ENCODE measurements at places on chromosomes 12 and 14.

DNA sequence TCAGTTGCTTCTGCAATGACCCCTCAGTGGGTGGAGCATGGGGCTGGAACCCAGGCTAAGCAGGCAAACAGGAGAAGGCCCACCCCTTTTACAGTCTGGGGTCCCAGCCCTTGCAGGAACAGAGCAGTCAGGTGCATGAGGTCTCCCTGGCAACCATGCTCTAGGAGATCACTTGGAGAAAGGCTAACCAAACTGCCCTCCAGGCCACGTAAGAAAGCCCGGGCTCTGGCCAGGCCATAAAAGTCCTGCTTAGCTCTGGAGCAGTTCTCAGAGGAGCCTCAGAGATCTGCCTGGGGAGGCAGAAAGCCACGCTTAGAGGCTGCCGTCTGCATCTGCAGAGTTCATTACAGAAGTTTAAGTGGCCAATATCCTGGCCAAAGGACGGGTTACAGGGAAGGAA is 15.0 kb upstream of the TC2N start:
- DNase-seq: no peak

DNA sequence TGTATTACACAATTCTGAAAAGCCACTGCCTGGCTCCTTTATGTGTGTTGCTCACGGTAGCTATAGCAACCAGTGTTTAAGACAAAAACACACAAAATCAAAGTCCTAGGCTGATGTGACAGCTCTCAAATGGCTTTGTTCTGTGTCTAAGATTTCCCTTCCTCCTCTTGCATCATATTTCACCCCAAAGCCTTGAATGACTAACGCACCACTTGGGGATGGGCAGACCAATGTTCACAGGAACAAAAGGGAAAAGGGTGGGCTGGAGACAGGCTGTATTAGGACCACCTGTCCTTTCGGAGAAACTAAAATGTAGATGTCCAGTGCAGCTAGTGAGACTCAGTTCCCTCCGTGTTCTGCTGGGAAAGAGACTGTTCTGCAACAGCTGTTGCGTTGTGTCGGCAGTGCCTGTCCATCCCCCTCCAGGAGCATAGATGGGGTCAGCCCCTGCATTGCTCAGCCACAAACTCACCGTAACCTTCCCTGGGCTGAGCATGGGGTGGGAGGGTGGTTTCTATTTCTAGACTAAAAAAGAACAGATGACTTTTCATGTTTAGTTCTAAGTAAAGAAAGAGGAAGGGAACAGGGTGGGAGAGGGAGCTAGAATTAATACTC is 26.8 kb upstream of the DAAM1 start:
- no peak for DNase-seq

DNA sequence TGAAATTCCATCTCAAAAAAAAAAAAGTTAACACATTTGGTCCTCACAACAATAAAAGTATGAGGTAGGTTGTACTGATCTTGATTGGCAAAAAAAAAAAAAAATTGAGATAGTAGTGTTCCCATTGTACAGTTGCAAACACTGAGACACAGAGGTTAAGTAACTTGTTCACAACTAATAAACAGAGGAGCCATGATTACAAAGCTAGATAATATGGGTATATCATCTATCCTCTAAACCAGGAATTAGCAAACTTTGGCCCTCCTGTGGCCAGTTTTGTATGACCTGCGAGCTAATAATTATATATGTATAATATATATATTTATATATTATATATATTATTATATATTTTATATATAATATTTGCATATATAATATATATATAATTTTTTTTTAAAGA is 2.3 kb upstream of the PSME1 start:
- no peak for DNase-seq

DNA sequence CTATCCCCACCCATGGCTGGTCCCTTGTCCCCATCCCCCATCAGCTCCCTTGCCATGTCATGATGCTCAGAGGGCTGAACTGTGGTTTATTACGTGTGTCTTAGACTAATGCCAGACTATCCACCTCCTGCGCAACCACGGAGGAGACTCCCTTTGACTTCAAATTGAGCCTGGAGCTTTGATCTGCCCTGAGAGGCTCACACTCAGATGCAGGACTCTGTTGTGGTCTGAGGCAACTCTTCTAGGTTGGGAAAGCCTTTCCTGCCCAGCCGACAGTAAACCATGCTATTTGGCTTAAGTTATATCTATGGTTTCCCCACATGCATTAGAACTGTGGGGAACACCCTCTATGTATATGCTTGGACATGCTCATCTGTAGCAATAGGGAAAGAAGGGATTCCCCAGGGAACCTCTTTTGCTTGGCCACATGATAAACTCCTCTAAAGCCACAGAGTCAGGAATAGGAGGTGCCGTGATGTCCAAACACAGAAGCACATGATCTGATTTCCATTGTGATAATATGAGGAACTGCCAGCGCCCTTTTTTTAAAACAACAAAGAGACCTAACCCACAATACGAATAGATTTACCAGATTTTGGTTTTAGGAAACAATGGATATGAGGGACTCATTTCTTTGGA is 11.1 kb upstream of the LGALS3 start:
- DNase-seq: no peak

DNA sequence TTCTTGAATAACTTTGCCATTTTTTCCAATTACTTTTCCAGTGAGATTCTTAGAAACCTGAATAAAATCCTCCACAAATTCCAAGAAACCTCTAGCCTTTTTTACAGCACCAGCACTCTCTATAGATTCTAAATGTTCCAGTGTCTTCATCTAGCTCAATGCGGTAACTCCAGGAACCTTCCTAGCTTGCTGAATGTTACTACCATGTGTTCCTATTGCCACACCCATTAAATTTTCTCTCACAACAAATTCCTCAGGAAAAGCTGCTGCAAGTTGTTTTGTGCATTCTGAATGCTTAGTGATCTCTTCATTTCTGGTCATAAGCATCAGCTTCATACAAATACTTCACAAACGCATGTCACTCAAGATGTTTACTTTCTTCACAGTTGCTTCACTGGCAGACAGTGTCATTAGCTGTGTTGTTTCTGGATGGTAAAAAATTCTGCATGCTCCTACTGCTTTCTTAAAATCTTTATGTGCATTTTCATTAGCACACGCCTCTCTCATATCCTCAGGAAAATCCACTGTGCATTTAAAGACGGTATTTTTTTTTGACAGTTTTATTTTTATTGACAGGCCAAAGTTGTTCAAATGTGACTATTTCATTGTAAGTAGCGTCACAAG is 106.7 kb downstream of the PPHLN1 start:
- no peak for DNase-seq

- DNase-seq: no peak
These were observed 29.1 kb downstream of the MOK start for GRCh38 chr14:102275866-102276265.

GRCh38 chr12:126523891-126524290 is 1458.7 kb downstream of the AACS start:
- no peak for DNase-seq

- DNase-seq: no peak
These were observed 32.0 kb downstream of the RTL1 start for GRCh38 chr14:100871234-100872186.

GRCh38 chr14:58805057-58805456 is 167.3 kb downstream of the DACT1 start:
- DNase-seq: no peak

GRCh38 chr14:93085911-93086310 is 29.8 kb downstream of the ITPK1 start:
- no peak for DNase-seq

- no peak for DNase-seq
These were observed 22.9 kb upstream of the CALM1 start for GRCh38 chr14:90373887-90374286.

DNA sequence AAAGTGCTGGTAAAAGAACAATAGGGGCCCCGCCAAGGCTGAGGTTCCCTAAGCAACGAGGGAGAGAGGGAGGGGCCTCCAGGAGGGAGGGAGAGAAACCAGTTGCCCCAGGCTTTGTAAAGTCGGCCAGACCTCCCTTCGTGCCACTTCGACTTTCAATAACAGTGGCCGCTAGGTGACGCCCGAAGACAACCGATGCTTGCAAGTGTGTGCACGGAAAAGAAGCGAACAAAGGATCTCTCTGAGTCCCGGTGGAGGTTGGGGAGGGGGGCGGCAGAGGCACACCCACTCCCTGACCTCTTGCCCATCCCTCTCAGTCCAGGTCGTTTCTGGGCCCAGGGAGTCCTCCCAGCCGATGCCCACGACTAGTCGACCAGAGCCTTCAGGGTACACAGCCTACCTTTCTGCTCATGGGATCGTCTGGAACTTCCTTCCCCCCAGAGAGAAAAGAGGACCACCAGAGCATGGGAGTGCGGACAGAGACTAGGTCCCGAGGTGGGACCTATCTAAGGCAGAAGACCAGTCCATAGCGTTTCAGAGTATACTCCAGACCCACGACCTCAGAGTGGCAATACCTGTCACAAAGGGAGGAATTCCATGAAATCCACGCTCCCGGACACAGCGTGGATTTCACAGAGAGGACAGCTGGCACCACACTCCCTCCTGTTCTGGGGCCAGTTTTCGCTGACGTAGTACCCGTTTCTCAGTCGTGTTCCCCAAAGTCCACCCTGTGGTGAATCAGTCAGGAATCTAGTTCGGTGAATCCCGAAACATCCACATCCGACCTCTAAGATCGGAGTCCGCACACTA is 262.7 kb upstream of the ALG10B start:
- no peak for DNase-seq

DNA sequence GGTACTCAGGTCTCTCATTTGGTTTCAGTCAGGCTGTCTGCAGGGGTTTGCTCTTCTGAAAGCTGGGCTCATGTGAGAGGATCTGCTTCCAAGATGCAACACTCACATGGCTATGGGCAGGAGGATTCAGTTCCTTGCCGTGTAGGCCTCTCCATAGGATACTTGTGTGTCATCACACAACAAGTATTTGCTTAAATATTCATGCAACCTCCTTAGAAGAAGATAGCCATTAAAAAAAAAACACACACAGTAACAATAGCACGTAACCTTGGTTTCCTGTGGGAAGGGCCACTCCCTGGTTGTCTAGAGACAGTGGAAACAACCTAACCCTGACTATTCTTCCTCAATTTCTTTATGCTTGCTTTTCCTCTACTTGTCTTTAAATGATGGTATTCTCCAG is 31.8 kb upstream of the CLEC4E start:
- no peak for DNase-seq

GRCh38 chr12:58491306-58491705 is 429.0 kb downstream of the LRIG3 start:
- no peak for DNase-seq

GRCh38 chr14:101457301-101457935 is 103.9 kb upstream of the DIO3 start:
- no peak for DNase-seq

DNA sequence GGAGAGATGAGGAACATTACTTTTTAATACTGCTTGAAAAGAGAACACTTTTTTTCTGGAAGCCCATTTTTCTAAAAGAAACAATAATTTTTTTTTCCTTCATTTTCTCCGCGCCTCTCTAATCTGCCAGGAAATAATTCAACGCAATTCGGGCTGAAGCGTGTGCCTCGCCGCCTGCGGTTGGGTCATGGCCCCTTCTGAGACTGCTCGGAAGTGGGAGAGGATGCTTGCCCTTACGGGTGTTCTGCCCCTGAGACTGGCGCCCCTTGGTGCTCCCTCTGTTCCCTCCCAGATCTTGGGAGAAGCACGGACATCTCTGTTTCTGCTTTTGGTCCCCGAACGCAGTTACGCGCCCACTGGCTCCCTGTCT is 332 bp upstream of the TBC1D30 start:
- no peak for DNase-seq

- no peak for DNase-seq
These were observed 50.3 kb downstream of the DAD1 start for GRCh38 chr14:22538671-22539228.

DNA sequence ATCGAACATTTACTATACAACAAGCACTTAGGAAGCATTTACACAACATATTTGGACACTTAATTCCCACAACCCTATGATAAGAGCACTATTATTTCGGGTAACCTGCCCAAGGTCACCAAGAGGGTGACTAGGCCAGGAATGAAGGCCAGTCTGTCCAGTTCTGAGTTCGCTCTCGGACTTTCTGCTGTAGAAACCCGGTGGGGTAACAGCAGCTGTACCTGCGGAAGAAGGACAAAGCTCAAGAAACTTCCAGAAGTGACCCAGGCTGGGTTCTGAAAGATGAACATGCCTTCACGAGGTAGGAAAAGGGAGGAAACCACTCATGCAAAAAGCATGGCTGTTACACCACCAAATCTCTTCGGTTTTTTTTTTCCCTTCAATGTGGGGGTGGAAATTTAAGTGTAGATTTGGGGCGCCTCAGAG is 10.8 kb downstream of the PLA2G1B start:
- no peak for DNase-seq

GRCh38 chr12:16949371-16949770 is 343.4 kb upstream of the LMO3 start:
- no peak for DNase-seq

DNA sequence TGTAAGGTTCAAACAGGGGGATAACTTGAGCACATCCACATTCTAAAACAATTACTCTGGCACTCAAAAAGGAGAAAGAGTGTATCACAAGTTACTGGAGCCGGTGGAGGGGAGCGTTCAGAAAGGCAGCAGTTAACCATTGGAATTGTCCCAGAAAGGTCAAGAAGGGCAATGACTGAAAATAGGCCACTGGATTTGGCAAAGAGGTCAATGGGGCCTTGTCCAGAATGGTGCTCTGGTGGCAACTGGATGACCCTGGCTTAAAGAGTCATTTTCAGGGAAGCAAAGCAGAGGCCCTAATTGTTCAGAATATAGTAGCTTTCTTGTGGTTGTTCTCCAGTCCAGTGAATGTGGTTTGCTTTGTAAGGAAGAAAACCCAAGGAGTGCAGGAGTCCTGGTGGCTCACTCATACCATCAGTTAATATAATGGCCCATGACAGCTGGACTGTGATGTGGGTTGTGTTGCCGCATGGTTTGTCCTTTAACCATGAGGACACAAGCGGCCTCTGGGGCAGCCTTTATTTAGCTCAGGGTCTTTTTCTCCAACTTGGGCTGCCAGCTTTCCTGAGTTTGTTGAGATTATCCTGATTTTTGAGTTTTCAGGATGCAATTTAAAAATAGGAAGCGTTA is 142.8 kb upstream of the PELI2 start:
- DNase-seq: no peak

GRCh38 chr14:24260026-24260779 is 2.8 kb downstream of the TGM1 start:
- DNase-seq: no peak

DNA sequence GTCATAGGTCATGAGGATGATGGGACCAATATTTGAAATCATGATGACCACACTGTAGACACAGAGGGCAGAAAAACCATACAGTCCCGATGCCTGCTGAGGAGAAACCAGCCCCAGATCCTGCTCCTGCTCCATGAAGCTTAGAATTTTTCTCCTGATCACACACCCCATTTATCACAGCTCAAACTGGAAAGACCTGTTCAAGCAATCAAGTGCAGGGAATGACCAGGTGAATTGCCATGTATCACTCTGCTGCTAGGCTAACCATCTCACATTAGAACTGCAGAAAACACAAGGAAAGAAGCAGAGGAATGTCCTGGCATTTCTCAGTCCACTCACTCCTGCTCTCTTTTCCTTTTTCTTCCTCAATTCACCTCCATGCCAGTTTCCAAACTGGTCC is 18.1 kb downstream of the MANSC1 start:
- no peak for DNase-seq

- DNase-seq: no peak
These were observed 41.6 kb downstream of the LRRC9 start for GRCh38 chr14:59961518-59962062.

- DNase-seq: no peak
These were observed 5.9 kb downstream of the GSG1 start for GRCh38 chr12:13097491-13098011.

- DNase-seq: no peak
These were observed 921 bp downstream of the DEPDC4 start for GRCh38 chr12:100265732-100266584.

- DNase-seq: no peak
These were observed 59.6 kb downstream of the PRKCH start for GRCh38 chr14:61380984-61381383.

- no peak for DNase-seq
These were observed 6.8 kb downstream of the ART4 start for GRCh38 chr12:14836336-14837210.
